ENCODE measurements at places on chromosomes 7 and 10. TPM values are rescaled to one million over a fixed set of nuclear protein-coding genes. Genes with fewer than 3 reads are reported as not detected.

Gene SPDYE11
- 0.19 TPM for polyA plus RNA-seq

Gene PDAP1
- 33.8 TPM for polyA plus RNA-seq

Gene TEX36
- not detected for polyA plus RNA-seq

Gene GPR146
- polyA plus RNA-seq, result 2.6 TPM

Gene SEC23IP
- polyA plus RNA-seq, result 42.4 TPM

Gene HMX3
- polyA plus RNA-seq, result not detected

Gene CALML5
- polyA plus RNA-seq, result not detected

Gene TEX47
- polyA plus RNA-seq, result not detected

Gene CYTH3
- 3.0 TPM for polyA plus RNA-seq

Gene IL2RA
- polyA plus RNA-seq, result 27.2 TPM

Gene SPDYE1
- polyA plus RNA-seq, result 0.10 TPM

Gene NPTX2
- polyA plus RNA-seq, result not detected

Gene CPVL
- 1.6 TPM for polyA plus RNA-seq

Data from IgD-negative memory B cell (primary cell).